Amniotic stem cell (primary cell): ENCODE measurements at places on chromosomes 1 and 21.
A peak's percentile ranks its signal among the peaks of the same experiment; 100 is the strongest.

GRCh38 chr1:101071470-101071891 is 45.9 kb upstream of the DPH5 start:
- DNase-seq: no peak

GRCh38 chr1:53316766-53317581 is 10.9 kb downstream of the LRP8 start:
- no peak for DNase-seq

- DNase-seq: no peak
Measured at GRCh38 chr1:43418858-43419257, 29.2 kb downstream of the SZT2 start.

DNA sequence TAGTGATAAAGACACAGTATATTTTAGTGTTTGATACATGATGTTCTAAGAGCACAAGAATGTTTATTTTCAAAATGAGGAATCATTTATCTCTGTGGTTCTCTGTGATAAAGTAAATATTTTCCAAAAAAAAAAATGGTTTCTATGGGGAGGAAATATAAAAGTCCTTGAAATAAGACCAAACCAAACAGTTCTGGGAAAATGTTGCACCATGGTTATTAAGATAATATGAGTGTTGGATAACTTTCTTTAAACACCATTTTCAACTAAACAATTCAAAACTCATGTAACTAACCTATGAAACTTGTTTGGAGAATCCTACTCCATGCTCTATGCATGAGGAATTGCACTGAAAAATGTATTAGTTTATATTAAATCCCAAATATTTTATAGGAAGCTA is 184.6 kb downstream of the KCNT2 start:
- DNase-seq: no peak

DNA sequence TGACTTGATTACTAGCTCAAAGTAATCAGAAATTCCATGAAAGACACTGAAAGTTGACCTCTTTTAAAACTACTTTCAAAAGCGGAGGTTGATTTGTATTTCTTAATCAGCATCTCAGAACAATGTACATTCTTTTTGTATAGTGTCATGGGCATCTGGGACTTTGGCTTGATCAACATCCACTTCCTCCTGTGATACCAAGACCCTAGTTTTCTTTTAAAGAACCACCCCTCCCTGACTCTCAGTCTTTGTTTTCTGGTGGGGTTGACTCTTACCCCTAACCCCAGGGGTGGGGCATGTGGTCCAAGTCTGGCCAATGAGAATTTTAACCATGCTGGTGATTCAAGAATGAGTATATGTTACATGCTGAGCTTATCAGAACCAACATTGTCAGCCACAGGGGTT is 21.7 kb upstream of the IRF2BP2 start:
- no peak for DNase-seq

DNA sequence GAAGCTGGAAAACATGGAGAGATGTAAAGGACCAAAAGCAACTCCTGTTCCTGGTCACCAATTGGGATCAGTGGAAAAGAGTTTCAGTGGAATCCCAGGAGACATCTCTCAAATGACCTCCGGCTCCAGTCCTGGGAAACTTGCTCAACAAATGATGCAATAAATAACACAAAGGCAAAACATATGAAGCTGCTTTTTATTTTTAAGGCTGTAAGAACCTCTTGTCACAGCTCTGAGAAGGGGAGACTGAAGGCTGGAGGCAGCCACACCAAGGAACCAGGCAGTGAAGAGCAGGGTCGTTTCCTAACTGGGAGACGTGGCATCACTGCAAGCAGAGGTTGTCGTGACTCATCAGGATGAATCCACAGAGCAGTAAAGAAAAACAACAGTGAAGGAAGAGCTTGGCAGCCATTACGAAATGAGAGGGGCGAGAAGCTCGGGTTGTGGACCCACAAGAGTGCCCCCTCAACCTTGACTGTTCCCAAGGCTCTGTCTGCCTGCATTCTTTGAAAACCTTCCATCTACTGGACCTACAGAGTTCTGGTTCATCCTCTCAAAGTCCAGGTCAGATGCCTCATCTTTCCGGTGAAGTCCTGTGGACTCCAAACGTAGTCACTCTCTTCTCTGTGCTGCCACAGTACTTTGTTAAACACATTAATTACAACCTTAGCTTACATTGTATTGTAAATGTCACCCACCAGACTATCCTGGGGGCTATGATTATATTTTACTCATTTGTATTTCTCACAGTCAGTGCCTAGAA is 32.1 kb downstream of the JAK1 start:
- DNase-seq: peak; percentile 18

GRCh38 chr1:11539850-11540772 is 61.2 kb downstream of the DISP3 start:
- no peak for DNase-seq

GRCh38 chr1:232966663-232967062 is 16.3 kb downstream of the NTPCR start:
- DNase-seq: no peak

DNA sequence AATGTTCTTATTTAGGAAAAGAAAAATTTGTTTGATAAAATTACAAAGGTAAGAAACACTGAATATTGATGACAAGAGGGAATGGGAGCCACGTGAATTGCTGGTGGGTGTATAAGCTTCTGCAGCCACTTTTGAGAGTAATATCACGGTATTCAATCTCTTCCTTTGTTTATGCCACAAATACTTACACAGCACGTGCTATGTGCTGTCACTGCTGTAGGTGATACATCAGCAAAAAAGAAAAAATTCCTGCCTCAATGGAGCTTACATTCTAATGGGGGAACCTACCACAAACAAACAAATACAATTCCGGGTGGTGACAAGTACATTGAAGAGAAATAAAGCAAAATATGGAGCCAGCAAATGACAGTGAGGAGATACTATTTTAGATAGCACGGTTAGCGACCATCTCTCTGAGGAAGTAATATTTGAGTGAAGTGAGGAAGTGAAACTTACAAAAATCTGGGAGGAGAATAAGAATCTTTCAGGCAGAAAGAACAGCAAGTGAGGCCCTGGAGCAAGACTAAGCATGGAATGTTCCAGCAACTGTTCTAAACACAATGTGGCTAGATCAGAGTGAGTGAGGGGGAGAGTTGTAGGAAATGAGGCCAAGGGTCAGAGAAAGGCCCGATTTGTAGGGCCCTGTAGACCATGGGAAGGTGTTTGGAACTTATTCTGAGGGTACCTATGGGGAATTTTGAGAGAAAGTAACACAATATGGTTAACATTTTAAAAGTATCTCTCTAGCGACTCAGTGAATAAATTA is 2.6 kb upstream of the FCRLB start:
- no peak for DNase-seq

GRCh38 chr21:42556960-42557359 is 43.3 kb downstream of the SLC37A1 start:
- DNase-seq: no peak

- no peak for DNase-seq
Measured at GRCh38 chr1:15246960-15247614, at the start of gene FHAD1. Gene FHAD1 (plus strand): TSS chr1:15247223. CDS start chr1:15251785, 4,562 bp downstream.

DNA sequence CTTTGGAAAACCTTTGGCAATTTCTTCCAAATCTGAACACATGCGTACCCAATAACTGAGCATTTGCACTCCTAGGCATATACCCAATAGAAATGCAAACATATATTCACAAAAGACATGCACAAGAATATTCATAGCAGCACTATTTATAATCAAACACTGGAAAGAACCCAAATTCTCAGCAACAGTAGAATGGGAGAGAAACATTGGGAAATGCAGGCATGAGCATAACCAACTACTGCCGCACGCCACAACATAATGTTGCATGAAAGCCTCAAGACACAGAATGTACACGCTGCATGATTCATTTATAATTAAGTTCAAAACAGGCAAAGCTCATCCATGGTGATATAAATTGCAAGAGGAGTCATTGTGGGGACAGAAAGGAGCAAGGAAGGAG is 69.5 kb upstream of the FBXO28 start:
- DNase-seq: no peak

GRCh38 chr1:159282118-159282517 is 20.0 kb upstream of the FCER1A start:
- DNase-seq: no peak

- no peak for DNase-seq
Measured at GRCh38 chr1:172238965-172239364, 181.5 kb upstream of the C1orf105 start.

DNA sequence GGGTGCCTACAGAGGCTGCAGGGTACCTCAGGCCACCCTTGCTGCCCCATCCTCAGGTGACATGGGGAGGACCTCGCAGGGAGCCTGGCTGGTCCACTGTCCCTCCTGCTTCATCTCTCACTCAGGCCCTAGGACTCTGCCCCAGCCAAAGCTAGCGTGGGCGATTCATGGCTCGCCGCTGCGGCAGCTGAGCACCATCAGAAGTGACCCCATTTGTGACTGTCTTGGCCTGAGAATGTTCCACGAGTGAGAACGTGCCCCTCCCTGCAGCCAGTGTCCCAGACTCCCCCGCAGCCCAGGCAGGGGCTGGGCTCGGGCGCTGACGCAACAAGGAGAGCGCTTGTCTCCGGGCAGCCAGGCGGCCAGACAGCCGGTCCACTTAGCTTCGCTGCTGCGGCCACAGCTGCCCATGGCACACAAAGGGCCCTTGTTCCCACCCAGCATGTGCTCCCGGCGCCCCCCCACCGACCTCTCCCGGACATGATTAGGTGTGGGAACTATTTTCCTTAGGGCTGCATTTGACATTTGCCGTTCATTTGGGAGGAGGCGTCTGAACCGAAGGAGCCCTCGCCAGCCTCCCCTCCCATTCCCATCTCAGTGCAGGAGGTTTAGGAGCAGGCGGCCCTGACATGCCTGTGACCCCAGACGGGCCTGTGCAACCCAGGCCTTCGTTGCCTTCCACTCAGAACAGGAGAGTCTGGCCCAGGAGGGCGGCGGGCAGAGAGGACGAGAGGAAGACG is 19.3 kb upstream of the POFUT2 start:
- no peak for DNase-seq

DNA sequence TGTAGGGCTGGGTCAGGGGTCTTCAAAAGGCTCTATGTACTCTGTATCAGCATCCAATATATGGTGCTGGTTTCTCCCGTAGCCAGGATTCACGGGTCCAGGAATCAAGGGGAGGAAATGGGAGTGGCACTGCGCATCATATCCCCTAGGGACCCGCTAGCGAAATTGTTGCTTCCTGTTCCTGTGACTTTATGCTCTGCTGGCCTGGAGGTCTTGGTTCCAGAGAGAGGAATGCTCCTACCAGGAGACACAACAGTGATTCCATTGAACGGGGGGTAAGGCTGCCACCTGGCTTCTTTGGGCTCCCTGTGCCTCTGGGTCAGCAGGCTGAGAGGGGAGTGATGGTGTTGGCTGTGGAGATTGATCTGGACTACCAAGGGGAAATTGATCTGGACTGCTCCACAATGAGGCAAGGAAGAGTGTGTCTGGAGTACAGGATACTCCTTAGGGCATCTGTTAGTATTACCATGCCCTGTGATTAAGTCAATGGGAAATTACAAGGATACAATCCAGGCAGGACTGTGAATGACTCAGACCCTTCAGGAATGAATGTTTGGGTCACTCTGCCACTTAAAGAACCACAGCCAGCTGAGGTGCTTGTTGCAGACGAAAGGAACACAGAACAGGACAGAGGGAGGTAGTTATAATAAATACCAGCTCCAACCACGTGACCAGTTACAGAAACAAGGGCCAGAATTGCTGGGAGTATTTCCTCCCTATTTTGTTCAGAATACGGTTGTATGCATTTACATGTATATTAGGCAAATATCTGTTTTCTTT is 10.2 kb downstream of the SPSB1 start:
- peak; percentile 78 for DNase-seq

DNA sequence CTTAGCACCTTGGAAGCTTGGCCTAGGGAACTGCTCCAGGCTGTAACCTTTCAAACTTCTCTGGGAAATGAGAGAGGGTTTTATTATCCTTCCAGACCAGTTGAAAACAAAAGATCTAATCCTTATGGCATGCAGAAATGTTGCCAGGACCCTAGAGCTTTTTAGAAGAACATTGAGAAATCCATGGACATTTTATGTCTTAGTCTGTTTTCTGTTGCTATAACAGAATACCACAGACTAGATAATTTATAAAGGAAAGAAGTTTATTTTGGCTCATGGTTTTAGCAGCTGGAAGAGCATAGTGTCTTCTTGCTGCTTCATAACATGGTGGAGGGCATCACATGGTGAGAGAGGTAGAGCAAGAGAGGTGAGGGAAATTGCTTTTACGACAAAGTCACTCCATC is 25.8 kb downstream of the OSBPL9 start:
- DNase-seq: peak; percentile 71

DNA sequence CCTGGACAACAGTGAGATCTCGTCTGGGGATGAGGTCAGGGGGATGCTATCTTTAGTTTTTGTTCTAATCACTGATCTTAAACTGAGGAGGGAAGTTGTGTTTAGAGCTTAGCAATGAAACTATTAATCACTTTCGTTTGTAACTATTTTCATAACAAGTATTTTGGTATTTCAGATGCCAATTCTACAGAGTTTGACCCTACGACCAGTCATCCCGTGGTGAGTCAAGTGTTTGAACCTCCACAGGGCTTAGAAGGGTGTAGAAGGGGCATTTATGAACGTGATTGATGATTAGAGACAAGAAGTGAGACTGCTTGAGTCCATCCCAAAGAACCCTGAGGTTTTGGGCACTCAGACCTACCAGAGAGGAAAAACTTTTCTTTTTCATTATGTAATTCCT is 15.6 kb downstream of the SLFNL1 start:
- no peak for DNase-seq

DNA sequence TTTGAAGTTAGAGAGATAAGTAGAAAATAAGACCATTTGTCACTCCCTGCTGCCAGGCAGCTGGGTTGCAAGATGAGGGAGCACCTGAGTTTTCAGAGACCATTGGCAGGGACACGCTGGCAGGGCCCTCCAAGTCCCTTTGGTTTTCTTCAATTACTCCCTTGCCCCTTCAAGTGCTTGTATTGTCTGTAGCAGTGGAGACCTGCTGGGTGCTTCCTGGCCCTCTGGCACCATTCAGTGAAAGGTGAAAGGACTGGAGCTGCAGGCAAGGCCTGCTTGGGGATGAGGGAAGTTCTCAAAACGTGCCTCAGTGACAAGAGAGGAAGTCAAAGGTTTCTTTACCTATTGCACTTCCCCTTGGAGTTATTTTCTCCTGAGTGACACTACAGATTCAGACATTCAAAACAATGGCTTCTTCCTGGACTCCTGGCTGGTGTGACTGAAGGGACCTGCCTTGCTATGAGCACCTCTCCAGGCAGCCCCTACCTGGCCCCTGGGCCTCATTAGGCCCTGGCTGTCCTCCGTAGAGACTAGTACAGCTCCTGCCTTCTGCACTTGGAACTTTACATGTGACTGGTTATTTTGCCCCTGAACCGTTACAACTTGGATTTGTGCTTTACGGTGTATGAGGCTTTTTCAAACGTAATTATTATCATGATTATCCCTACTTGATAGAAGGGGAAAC is 100.1 kb downstream of the C1orf21 start:
- DNase-seq: no peak

DNA sequence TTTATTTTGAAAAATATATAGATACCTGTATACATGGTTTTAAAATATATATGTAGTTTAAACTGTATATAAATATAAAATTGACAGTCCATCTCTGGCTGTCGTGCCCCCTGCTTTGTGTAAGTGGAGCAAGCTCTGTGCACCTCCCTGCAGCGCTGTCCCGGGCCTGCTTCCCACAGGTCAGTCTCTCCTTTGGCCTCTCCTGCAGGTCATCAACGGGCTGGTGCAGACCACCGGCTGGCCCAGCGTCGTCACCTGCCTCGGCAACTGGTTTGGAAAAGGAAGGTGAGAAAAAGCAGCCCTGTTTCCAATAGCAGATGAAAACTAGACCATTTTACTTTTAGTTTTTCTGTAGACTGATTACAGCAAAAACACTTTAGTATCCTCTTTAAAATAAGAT is 28.5 kb downstream of the SLC37A1 start:
- DNase-seq: no peak

GRCh38 chr1:206864939-206865671 is at the start of gene IL20:
Gene IL20 (plus strand): TSS chr1:206865623. CDS start chr1:206865853, 230 bp downstream.
- peak; percentile 44 for DNase-seq
